SJCRH30 (cell line): ENCODE measurements at places on chromosomes 13 and 19.

DNA sequence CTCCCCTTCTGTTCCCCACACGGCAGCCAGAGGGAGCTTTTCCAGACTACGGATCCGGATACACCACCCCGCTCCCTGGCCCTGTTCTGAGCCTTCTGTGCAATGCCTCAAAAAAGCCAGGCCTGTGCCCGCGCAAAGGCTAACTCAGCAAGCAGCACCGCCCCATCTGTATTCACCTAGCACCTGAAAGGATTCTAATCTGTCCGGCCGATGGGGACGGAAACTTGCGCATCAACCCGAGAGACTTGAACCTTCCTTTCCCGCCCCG is 589 bp downstream of the ZBTB45 start:
- DNase-seq: peak; percentile 77

DNA sequence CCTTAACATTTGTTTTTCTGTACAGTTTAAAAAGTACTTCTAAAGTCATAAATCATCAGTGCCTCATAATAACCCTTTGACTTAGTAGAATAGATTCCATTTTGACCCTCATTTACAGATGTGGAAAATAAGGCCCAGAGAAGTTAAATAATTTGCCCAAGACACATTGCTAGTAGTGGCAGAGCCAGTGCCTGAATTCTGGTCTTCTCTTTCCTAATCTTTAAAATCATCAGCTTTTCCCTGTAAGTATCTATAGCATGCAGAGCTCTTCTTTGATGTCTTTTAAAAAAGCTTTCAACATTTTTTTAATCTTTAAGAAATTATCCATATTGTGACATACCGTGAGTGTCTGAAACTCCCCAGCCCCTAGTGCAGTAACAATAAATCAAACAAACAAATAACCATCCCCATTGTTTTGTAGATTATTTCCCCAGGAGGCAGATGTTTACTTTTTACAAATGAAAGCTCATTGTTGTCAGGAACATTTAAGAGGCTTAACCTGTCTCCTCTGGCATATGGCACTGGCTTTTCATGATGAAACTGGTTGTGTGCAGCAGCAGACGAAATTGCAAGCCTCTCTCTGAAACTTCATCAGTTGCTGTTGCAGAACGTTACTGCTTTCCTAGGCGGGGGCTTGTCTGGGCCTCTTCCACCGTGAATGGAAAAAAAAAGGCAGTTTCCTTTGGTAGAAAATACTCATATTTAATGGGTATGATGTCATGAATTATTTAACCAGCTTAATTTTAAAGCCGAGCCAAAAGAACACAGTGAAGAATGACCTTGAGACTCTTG is 31.7 kb upstream of the PCDH8 start:
- no peak for DNase-seq

DNA sequence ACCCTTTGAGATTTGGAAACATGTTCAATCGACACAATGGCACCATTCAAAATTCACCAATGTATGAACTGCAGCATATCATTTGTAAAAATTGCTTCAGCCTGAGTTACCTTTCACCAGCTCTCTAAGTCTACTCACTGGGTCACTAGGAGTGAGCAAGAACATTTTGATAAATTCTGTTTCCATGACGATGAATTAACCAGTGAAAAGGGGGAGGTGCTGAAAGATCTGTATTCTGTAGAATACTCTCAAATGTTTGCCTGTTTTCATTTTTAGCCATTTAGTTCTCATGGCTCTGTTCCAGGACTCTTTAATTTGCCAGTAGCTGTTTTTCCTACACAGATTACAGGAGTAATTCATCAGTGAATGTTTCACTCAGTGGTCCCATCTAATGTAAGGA is 883.4 kb downstream of the DIAPH3 start:
- no peak for DNase-seq

DNA sequence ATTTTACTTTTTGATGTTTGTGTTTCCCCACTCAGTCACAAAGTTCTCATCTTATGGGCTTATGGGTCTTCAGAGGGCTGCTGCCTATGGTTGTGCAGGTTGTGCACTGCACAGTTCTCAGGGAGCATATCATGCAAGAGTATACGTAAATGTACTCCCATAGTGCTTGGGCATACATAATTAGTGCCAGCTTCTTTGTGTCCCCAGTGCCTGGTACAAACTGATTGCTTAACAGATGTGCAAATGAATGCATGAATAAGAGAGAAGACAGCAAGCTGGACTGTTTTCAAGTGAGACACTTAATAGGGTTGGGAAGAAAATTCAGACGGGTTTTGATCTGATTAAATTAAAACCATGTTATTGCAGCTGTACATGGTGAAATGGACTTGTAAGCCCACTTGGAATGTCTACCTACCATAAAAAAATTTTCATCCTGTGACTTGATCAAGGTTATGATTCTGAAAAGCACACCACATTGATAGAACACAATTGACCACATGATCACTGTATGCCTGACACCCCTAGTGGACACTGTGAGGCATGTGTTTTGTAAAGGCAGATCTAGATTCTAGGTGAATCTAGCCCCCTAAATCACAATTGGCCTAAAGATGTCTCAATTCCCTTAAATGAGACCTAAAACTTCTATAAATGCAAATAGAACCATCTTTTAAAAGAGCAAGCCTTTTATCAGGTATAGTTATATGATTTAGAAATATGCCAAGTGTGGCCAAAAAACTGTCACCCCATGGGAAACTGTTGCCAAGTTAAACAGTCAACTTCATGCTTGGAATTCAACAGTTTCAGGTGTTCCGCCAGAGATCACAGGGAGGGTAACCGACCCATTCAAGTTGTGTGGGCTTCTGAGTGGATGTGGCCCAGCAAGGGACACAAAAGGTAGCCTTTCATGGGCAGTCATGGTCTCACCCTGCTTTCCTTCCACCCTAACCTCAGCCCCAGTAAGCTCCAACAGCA is 27.9 kb downstream of the FAM124A start:
- DNase-seq: no peak

DNA sequence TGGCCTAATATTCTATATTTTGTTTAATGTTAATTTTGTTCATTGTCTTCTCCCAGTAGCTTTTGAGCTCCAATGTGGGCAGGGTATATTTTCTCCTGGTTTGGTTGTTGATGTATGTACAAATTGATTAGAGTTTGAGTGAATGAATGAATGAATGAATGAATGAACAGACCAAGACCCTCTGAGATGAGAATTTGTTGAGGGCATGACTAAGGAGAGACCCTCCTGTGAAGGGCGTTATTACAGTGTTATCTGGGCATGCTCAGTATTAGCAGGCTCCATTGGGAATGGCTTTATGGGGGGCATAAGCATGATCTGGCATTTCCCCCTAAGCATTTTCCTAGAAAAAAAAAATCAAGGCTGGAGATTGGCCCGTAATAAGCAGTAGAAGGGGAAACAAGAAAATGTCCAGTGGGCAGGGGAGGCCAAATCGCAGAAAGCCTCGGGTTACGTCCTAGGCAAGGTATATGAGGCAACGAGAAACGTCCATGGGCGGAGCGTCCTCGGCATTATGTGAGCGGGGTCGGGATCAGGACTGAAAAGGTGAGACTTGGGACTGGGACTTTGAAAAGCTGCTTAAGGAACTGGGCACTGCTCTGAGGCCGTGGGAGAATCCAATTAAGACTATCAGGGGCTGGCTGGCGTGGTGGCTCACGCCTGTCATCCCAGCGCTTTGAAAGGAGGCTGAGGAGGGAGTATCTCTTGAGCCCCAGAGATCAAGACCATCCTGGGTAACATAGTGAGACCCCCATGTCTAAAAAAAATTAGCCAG is 904 bp upstream of the ARHGAP33 start:
- no peak for DNase-seq

GRCh38 chr19:6963937-6964336 is 57.3 kb downstream of the MBD3L2B start:
- peak; percentile 32 for DNase-seq

GRCh38 chr13:42946927-42947326 is 45.1 kb downstream of the EPSTI1 start:
- no peak for DNase-seq

DNA sequence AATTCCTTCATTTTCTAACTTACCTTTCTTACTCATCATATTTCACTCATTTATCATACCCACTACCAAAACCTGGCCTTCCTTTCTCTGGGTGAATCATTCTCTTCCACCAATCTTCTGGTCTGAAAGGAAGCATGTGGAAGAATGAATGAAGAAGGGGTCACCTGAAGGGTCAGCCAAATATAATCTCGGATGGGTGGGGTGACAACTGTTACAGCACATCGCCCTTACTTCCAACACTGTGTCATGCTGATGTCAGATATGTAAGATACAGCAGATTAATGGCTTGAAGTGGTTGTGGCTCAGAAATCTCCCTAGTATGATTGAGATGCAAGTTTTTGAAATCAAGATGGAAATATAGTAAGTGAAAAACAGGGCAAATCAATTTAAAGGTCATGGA is 401.7 kb upstream of the HTR2A start:
- no peak for DNase-seq
